ENCODE measurements at places on chromosomes 3 and 15.

DNA sequence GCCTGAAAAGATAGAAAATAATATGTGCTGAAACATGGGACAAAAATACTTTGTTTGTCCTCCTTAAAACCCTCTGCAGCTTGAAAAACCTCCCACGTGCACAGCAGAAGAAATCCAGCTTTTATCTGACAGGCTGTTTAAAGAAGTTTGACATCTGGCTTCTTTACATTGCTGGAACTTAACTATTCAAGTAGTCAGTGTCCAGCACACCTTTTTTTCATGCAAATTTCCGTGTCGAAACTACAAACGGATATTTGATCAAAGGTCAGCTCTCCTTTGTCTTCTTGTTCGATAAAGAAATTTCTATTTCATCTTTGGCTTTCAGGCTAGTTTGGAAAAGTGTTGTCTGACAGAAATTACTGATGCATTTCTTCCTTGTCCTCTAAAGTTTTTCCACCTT, 66.8 kb upstream of the KBTBD8 start:
- no peak for DNase-seq

GRCh38 chr3:149414557-149415231, 37.2 kb upstream of the TM4SF1 start:
- DNase-seq = no peak

- no peak for DNase-seq
Observed at GRCh38 chr3:18888370-18888769, 259.9 kb upstream of the KCNH8 start.

- no peak for DNase-seq
Observed at GRCh38 chr3:150411976-150412375, 3.9 kb downstream of the TSC22D2 start.

DNA sequence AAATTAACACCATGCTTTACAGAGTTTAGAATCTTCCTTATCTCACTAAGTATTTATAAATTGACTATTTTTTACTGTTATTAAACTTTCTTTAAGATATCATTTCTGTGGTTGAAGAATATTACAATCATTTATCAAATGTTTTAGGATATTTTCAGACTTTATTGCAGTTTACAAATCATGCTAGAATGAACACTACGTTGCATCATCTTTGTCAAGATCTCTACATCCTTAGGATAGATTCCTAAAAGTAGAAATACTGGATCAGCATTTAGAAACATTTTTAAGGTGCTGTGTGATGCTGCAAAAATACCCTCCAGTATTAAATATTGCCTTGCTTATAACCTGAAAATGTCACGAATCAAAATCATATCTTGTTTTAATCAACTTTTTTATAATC, 2.5 kb upstream of the PLD1 start:
- no peak for DNase-seq

DNA sequence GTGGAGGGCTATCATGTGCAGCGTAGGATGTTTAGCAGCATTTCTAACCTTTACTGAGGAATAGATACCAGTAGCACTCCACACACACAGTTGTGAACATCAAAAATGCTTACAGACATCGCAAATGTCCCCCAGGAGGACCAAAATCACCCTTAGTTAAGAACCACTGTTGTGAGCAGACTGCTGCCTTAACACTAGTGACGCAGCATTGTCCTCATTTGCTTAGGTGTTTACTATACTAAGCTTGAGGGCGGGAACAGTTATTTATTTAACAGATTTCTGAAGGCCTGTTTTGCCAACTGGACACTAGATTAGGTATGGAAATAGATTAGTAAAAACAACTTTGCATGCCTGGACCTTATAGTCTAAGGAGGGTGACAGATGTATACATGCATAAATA, 2.3 kb downstream of the PPP2R3A start:
- DNase-seq = no peak

DNA sequence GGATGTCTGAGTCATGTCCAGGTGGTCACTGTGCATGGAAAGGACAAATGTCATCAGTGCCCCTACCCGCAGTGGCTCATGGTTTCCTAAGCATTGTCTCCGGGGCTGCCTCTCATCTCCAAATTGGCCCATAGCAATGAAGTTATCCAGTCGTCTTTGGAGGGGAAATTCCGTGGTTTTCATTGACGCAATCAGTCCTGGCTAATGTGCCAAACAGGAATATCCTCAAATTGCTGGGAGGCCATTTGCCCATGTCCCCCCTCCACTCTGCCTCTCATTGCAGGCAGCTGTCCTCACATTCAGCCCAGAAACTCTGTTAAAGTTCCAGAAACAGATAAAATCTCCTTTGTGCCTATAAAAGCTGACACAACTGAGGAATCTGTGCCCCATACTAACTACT, 81.6 kb downstream of the MCTP2 start:
- no peak for DNase-seq

GRCh38 chr3:188299708-188300107, 145.8 kb downstream of the LPP start:
- no peak for DNase-seq

- no peak for DNase-seq
Observed at GRCh38 chr3:54223063-54223462, 100.7 kb downstream of the CACNA2D3 start.

DNA sequence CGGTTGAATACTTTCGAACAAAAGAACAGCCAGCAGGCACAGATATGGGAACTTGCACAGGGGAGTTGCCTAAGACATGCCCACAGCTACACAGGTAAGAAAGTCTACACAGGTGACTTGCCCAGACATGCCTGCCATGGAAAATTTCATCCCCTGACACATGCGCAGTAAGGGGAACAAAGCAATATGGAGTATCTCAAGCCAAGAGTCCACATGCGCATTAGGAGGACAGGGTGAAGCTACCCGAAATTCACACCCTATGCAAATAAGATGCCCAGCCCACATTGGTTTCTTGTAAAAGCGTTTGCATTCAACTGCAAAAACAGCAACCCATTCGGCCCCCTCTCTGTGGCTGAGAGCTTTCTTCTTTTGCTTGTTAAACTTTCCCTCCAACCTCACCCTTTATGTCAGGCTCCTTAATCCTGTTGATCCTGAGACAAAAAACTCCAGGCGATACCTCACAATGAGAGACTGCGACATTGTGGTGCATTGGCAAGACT, 49.3 kb upstream of the TRPM1 start:
- no peak for DNase-seq

- DNase-seq = no peak
Observed at GRCh38 chr15:38843736-38844590, 279.3 kb upstream of the RASGRP1 start.

- no peak for DNase-seq
Observed at GRCh38 chr3:123414973-123415775, 33.7 kb downstream of the ADCY5 start.

DNA sequence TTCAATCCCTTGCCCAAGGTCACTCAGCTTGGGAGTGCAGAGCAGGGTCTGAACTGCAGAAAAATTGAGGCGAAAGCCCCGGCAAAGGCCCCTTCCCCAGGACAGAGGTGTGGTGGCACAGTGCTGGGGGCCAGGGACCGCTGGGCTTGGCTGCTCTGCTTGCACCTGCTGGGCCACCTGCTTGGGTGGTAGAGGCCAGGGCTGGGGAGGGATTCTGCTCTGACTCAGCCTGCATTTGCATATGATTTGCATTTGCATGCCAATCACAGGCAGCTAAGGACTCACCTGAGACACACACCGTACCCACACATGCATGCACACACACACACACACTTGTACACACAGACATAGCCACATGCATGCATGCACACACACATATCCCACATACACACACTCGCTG, 9.9 kb downstream of the GRM2 start:
- no peak for DNase-seq

GRCh38 chr3:37922721-37923568, 61.3 kb downstream of the CTDSPL start:
- DNase-seq = no peak

GRCh38 chr3:127296959-127297358, 9.1 kb upstream of the PRR20G start:
- no peak for DNase-seq

DNA sequence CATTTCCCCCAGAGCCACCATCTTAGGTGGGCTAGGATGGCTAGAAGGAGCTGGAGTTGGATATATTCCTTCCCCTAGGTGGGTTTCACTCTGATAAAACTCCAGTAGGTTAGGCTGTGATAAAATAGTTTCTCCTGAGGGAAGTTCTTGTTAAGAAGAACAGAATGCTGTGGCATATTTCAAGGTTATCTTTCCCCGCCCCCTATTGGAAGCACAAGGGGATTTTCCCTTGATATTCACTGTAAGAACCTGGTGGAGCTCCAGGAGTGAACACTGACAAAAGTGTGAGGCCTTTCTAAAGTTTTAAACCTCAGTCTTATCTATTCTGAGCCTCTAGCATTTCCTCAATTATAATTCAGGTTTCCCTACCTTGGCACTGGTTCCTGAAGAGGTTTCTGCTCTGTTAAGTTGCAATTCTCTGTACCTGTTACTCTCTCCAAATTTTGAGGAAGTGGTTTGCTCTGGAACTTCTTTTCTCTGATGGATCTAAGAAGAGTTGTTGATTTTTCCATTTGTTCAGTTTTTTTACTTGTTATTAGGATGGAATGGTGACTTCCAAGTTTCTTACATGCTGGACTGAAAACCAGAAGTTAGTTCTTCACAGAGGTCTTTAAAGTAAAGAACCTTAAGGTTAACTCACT, 113.5 kb downstream of the GMPS start:
- DNase-seq = no peak

GRCh38 chr3:148226246-148226645, 471.5 kb upstream of the AGTR1 start:
- DNase-seq = no peak

- DNase-seq = no peak
Observed at GRCh38 chr3:48963591-48963990, 26.4 kb upstream of the P4HTM start.

GRCh38 chr3:144499001-144499930, 527.6 kb downstream of the DIPK2A start:
- no peak for DNase-seq

DNA sequence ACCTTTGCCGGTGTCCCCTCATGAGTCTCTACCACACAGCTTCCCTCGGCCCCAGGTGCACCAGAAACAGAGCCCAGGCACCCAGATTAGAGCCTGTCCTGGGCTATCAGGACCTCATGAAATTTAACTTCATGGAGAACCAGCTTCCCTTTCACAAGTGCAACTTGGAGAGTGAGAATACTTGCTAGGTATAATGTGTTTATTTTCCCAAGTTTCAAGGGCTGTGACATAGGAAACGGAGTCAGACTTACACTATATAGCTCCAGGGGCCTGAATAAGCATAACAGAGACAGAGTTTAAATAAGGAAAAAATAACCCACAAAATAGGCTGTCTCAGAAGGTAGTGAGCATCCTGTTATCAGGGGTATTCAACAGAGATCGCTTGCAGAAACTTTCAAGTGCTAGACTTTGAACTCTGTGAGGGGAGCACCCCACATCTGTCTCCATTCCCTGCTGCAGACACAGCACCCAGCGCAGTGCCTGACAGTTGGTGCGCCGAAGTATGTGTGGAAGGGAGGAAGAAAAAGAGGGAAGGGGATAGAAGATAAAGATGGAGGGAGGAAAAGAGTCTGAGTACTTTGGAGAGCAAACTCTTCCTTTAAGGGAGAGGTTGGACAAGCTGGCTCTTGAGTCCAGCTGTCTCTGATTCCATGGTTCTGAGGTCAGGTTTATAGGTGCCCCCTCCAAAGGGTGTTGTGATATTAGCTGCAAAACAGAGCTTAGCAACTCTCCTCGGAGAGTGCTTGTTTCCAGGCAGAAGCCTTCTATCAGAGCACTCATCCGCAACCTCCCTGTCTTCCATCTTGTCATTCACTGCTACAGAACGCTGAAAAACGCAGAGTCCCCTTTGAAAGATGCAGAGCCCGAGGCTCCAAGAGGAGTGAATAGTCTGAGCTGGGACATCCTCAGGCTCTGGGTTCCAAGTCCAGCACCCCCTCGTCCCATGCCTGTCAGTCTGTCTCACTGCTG, 84.8 kb downstream of the CPN2 start:
- no peak for DNase-seq

- no peak for DNase-seq
Observed at GRCh38 chr3:27141668-27142067, 227.5 kb downstream of the NEK10 start.

DNA sequence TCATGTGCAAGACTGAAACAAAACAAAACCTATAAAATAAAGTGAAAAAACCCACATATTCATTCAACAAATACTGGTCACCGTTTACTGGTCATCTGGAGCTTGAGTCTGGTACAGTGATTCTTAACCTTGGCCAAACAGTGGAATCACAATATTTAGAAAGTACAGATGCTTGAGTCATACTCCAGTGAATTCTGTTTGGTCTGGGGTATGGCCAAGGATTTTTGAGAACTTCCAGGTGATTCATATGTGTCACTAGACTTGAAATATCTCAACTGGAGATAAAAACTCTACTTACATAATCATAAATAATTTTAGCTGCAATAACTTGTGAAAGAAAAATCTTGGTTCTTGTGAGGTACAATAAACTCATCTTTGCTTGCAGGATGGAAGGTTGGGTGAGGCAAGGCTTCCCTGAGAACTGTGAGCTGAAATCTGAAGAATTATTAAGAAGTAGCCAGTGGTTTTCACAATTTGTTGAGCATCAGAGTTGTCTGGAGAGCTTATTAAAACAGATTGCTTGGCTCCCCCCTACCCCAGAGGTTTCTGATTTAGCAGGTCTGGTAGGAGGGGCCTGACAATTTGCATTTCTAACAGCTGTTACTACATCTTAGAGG, 9.6 kb downstream of the NEK11 start:
- no peak for DNase-seq

GRCh38 chr3:173750095-173750494, 352.6 kb downstream of the NLGN1 start:
- DNase-seq = no peak

GRCh38 chr3:123759311-123759710, 124.8 kb downstream of the MYLK start:
- DNase-seq = no peak

DNA sequence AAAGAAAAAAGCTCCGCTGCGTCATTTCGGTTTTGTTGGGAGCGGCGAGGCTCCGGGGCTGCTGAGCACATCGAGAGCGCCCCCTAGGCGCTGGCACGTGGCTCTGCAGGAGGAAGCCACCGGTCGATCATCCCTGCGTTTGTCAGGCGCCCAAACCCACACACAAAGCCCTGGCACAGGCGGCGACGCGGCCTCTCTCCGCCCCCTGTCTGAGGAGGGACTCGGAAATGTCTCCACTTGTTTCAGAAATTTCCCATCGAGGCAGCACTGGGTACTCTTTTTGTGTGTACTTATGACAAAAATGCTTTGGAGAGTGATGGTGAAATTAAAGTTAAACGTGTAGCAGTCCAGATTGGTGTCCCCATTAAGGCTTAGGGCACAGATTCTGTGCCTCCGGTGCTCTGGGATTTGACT, 407.3 kb upstream of the ONECUT1 start:
- peak; percentile 65 for DNase-seq

DNA sequence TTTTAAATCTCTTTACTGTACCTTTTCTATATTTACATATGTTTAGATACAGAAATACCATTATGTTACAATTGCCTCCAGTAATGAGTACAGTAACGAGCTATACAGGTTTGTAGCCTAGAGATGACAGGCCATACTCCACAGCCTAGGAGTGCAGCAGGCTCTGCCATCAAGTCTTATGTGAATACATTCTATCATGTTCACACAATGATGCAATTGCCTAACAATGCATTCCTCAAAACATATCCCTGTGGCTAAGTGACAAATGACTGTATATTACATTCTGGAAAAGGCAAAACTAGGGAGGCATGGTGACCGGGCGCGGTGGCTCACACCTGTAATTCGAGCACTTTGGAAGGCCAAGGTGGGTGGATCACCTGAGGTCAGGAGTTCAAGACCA, 192.4 kb upstream of the IGF1R start:
- DNase-seq = no peak

- DNase-seq = no peak
Observed at GRCh38 chr3:185648396-185648795, 62.3 kb downstream of the SENP2 start.
